ENCODE measurements at places on chromosomes 13 and 19.
A peak's percentile ranks its signal among the peaks of the same experiment; 100 is the strongest.

- DNase-seq = no peak
Measured at GRCh38 chr13:89066868-89067466, 1395.8 kb downstream of the SLITRK5 start.

- DNase-seq = no peak
Measured at GRCh38 chr19:6713773-6714692, 6.4 kb downstream of the C3 start.

DNA sequence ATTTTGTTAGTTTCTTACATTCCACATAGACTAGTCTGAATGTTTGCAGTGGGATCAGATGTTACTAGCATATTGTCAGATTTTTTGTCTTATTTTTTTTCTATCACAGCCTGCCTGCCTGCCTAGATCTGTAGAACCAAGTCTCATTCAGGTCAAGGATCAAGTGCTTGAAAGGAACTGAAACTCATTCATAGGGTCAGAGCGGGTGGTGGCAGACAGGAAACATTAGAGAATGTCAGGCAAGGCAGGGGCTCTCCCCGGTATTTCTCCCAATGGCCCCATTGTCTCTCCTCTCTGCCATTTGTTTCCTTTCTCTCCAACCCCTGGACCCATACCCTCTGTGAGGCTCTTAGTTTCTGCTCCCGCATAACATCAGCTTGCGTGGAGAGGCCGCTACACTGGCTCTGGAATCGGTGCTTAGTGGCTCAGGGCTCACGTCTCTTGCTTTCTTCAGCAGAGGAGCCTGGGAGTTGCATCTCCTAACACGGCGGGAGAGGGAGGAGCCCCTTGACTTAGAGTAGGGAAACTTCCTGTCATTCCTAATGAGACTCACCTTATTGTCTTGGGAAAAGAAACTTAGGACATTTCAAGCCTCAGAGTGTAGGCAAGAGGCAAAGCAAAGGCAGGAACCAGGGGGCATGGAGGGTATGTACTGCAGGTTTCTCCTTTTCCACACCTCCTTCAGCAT is 35.6 kb upstream of the SPATA13 start:
- no peak for DNase-seq

DNA sequence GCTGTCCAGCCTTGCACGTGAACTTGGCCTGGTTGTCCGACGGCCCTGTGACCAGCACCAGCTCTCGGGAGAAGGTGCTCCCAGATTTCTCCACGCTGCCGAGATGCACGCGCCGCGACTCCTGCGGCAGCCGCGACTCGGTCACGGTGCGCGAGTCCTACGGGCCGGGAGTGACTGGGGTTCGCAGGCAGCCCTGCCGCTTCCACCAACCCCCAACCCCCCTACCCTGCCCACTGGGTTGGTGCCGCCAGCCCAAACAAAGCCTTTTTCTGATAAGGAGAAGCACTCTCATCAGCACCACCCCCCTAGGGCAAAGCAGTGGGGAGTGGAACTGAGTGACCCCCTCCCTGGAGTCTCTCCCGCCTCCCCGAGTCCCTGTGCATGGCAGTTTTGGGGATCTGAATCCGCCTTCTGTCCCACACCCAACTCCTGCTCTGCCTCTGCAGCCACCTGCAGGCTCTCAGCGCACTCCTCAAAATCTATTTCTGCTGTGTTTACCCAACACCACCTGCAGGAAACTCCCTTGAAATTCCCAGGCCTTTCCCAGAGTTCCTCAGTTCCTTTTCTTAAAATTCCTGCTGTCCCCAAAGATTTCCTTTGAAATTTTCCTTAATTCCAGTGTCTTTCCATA is 6.2 kb downstream of the NPHS1 start:
- no peak for DNase-seq

DNA sequence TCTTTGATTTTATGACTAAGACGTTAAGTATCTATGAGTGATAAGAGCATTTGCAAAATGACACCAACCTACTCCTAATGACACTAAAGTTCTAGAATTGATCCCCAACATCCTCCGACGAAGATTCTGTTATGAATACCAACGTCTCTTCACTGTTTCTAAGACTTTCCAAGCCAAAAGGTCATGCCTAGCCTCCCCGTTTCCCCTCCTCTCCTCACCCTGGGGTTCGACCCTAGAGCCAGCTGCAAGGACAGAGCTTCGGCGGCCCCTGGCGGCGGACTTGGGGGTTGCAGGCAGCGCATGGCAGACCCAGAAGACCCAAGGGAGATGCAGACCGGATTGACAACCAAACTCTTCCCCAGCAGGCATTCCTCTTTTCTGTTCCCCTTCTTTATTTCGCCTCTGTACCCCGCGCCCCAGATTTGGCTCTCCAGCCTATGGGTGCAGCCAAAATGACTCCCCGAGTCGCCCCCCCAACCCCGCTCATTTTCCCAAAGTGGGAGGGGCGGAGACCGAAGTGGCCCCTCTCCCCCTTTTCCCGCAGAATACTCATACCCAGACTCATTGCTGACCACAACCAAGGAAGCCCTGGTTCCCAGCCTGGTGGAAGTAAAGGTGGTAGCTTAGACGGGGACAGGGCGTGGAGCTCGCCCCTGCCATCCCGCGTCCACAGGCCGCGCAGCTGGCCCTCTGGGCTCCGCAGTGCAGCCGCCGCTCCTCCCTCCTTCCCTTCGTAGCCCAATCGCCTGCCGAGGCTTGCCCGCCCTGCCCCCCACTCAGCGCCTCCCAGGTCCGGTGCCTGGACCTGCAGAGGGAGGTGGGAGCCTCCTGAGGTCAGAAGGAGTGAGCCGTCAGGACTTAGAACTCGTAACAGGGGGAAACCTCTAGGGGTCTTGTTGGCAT is 4.1 kb upstream of the EML2 start:
- DNase-seq = peak; percentile 87

DNA sequence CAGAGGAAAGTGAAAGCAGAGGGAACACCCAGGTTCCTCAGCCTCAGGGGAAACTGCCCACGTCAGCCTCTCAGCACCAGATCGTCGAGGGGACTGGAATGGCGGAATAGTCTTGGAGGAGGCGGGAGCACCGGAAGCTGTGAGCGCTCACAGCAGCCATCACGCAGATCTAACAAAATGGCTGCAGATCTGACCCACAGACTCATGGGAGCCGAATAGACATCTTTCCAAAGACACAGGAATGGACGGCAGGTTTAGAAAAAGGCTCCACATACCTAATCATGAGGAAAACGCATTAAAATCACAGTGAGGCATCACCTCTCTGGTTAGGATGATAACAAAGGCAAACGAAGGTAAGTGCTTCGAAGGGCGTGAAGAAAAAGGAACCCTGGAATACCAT is 11.8 kb upstream of the LILRA2 start:
- no peak for DNase-seq

GRCh38 chr13:65959305-65959704 is 1270.8 kb downstream of the PCDH9 start:
- DNase-seq = no peak

DNA sequence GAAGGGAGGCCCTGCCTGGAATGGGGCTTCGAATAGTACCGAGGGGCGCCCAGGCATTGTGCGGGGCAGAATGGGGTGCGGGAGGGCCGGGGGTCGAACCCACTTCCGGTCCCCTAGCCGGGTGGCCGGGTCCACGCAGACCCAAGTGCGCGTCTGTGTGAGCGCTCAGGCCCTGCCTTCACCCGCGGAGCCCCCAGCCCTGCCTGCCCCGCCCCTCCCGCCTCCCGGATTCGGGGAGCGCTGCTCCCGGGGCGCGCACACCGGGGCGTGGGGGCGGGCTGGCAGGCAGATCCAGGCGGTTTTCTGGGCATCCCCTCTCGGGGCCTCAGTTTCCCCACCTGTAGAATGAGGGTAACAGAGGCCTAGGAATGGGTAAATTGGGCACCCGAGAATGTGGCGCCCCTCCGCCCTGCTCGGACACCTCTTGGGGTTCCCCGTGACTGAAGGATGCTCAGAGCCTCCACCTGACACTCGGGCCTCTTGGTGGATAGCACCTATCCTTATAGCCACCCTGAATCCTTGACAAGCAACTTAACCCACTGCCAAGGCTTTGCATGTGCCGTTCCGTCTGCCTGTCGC is 682 bp downstream of the PIK3R2 start:
- no peak for DNase-seq

GRCh38 chr19:30788105-30788765 is 416.1 kb downstream of the ZNF536 start:
- DNase-seq = no peak

- DNase-seq = no peak
Measured at GRCh38 chr13:105997581-105998550, 537.6 kb downstream of the EFNB2 start.

- no peak for DNase-seq
Measured at GRCh38 chr19:6023936-6024335, 46.0 kb upstream of the RANBP3 start.

- DNase-seq = no peak
Measured at GRCh38 chr19:58355215-58355796, 2.0 kb upstream of the A1BG start.

DNA sequence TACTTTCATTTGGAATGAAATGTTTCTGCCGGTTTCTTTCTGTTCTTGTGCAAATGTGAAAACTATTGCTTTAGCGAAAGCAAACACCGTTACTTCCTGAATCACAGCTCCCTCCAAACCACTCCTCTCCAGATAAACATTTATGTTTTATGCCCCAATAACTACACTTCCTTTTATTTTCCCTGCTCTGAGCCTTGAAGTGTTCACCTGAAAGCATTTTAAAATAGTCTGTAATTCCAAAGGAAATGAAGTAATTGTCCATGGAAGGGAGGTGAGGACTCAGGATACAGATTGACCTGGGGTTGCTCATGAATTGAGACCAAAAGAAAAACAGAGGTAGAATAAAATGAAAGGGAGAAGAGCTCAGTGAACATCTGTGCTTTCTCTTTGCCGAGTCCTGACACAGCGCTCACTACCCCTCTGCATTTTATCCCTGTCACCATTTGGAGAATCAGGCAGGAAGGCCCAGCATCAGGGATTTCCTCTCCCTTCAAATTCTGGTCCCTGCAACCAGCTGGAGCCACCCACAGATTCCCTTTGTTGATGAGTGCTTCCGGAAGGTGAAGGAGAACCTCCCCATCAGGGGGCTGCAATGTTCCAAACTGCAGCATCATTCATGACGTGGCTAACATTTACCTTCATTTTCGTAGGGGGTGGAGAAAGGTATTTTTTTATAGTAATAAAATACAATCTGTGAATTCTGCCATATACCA is 171.9 kb downstream of the ITGBL1 start:
- no peak for DNase-seq

DNA sequence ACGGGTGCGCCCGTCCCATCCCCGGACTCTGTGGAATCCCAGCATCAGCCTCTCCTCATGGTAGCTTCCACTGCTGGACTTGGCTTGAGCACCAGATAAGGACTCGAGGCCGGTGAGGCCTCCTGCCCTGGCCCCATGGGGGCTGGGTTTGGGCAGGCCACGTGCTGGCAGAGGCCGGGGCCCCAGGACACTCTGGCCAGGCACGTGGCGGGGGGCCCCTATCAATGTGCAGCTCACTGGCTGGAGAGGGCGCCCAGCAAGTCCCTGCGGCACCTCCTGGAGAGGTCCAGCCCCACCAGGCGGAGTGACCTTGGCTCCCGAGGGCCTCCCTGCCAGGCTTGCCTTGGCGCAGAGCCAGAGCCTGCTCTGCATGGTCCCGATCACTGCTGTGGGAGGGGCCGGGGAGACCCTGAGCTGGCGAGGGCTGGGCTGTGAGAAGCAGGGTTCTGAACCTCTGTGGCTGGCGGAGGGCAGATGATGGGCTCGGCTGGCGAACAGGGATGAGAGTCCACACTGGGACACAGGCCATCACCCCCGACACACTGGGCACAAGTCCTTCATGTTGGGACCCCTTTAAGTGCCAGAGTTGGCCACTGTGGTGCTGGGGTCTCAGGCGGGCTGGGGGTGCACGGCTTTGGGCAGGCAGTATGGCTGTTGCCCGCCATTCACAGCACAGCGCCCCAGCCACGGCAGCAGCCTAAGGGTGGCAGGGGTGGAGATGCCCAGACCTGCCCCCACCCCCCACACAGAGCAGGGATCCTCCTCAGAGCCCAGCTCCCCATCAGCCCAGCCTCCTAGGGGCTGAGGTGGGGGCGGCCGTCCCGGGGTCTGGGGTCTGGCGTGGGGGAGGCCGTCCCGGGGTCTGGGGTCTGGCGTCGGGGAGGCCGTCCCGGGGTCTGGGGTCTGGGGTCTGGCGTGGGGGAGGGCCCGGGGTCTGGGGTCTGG is 19.1 kb downstream of the CEBPG start:
- DNase-seq = no peak

GRCh38 chr13:48858122-48858902 is 117.4 kb upstream of the FNDC3A start:
- no peak for DNase-seq

DNA sequence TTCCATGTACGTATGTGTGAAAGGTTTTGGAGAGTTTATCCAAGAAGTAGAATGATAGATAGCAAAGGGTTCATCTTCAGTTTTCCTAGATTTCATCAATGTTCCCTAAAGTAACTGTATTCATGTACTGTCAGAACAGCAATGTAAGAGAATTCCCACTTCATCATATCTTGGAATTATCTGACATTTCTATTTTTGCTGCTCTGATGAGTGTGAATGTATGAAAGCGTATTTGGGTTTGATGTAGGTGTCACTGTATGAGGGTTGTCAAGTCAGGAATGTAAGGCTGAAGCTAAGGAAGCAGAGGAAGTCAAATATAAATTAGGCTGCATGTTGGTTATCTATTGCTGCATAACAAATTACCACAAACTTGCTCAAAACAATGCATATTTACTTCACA is 7.2 kb upstream of the KATNAL1 start:
- DNase-seq = no peak

- DNase-seq = no peak
Measured at GRCh38 chr13:83221813-83222241, 660.4 kb downstream of the SLITRK1 start.

DNA sequence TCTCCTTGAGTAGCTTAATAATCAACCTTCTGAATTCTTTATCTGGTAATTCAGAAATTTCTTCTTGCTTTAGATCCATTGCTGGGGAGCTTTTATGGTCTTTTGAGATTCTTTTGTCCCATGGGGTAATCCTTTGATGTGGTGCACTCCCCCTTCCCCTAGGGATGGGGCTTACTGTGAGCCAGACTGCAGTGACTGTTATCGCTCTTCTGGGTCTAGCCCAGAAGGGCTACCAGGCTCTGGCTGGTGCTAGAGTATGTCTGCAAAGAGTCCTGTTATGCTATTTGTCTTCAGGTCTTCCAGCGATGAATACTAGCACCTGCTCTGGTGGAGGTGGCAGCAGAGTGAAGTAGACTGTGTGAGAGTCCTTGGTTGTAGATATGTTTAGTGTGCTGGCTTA is 41.7 kb downstream of the UFM1 start:
- no peak for DNase-seq

DNA sequence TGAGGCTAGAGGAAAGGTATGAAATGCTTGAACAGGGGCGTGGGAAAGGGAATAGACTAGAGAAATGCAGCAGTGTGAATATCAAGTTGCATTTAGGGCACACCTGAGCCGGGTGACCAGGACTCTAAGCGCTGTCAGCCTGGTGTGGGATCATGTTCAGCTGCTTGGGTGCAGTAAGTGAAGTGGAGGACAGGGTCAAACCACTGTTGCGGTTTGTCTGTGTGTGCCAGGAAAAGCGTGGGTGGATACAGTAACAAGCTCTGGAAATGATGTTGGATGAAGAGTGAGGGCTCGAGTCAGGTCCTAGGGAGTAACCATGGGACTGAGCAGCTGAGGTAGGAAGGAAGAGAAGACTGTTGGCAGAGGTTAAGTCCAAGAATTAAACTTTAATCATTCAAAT is 15.8 kb downstream of the DGKH start:
- no peak for DNase-seq

- no peak for DNase-seq
Measured at GRCh38 chr19:7280940-7281666, 13.1 kb downstream of the INSR start.

Data from stimulated activated CD8-positive, alpha-beta memory T cell treated with anti-CD3 and anti-CD28 coated beads, Interleukin-7, amount 100 ng/mL, for 24 hours (primary cell).